ENCODE measurements at places on chromosomes 6 and 20.

GRCh38 chr6:73476723-73477122 is 15.2 kb downstream of the MTO1 start:
- no peak for ATAC-seq

- ATAC-seq, result no peak
These were observed 27.5 kb upstream of the SNRPC start for GRCh38 chr6:34729631-34730470.

GRCh38 chr6:81561731-81562130 is 190.8 kb downstream of the TENT5A start:
- no peak for ATAC-seq

DNA sequence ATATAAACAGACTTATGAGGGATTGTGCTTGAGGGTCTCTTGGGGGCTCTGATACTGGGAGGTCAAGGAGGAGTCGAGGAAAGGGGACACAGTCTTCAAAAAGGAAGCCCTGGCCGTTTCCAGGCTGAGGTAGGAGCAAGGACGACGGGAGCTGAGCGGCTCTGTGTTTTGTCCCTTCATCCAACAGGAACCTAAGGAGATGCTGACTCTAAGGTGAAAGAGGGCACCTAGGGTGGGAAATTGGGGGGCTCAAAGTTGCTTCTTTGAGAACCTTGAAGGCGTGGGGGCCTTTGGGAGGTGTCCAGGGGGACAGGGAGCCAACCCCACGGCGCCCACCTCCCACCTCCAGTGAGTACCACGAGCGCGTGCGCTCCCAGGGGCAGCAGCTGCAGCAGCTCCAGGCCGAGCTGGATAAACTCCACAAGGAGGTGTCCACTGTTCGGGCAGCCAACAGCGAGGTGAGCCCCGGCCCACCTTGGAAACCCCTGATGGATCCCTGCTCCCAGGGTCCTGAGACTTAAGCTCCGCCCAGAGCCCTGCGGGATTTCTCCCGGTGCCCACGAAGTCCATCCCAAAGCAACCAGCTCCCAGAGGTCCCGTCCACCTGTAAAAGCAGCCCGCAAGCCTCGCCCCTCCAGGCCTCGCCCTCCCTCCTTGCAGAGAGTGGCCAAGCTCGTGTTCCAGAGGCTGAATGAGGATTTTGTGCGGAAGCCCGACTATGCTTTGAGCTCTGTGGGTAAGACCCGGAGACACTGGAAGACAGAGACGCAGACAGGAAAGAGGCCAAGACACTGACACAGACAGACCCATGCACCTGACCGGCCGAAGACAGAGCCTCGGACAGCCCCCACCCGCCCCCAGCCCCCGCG is 2.9 kb downstream of the SPAG4 start:
- ATAC-seq, result no peak

GRCh38 chr20:9301129-9302090 is 213.0 kb upstream of the LAMP5 start:
- ATAC-seq, result peak; percentile 62

DNA sequence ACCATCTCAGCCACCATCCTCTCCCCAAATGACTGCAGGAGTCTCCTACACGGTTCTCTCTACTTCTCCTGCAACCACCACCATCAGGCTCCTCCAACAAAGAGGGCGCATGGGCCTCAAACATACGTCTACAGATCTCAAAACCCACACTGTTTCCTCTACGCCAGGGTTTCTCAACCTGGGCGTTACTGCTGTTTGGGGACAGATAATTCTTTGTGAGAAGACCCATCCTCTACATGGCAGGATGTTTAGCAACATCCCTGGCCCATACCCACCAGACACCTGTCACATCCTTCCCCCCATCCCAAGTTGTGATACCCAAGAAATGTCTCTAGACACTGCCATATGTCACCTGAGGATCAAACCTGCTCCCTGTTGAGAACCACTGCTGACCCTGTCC is 45.0 kb downstream of the ELMO2 start:
- ATAC-seq, result no peak

DNA sequence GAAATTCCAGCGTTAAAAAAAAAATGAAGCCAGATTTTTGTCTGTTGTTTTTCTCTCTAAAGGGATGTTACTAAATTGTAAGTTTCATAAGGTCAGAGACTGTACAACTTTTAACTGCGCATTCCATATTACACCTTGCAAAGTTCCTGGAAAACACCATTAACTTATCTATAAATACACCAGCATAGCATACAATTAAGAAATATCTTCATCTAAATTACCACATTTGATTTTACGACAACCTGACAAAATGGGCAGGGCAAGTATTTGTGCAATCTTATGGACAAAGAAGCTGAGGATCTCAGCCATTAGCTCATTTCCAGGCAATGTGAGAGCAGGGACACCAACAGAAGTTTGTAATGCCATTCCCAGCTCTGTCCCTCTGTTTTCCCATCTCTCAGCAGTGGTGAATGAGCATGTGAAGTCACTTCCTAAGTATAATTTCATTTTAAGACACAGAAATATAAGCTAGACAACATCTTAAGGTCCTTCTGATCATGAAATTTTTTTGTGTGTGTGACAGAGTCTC is 12.9 kb upstream of the GCM1 start:
- ATAC-seq, result no peak

- no peak for ATAC-seq
These were observed 246.5 kb downstream of the ERMARD start for GRCh38 chr6:169997930-169998218.

DNA sequence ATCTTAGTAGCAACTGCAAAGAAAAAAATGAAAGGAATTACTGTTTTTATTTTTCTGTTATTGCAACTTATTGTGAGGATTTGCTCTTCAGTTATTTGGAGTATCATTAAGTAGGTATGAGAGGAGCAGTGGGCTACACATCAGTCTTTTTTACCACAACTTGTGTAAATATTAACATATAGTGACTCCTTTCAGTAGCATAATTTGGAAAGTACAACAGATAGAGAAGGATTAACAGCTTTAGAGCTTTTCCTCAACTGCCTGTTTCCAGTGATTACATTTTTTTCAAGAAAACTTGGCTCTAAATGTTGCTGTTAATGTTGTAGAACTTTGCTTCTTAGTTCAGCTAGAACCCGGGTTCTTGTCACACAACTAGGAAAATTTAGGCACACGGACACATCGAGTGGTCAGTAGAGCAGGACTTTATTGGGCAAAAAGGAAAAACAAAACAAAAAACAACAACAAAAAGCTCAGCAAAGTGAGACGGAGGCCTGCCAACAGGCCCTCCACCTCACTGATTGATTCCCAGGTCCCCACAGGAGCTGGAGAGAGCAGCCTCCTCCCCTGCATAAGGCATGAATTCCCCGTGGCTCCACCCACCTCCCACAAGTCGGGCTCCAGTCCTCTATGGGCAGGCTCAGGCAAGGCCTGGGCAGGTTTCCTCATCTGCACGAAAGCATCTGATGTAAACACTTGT is 75.1 kb downstream of the ADGRG6 start:
- ATAC-seq, result no peak

DNA sequence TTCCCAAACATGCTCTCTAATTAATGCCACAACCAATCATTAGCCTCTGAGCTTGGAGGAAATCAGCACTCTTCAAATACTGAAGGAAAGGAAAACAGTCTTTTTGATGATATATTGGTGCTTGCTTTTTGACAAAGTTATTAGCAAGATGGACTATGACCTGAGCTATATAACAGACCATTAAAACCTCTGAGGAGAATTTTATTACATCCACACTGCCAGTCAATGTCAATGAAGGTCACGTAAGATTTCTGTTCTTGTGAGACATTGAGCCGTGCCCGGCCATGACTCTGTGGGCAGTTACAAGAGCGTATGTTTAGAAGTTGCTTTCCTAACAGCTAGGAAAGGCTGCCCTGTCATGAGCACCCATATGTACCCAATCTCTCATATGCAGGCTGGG is 659.0 kb downstream of the UTRN start:
- ATAC-seq, result no peak

- peak; percentile 61 for ATAC-seq
These were observed 57.6 kb upstream of the CCN6 start for GRCh38 chr6:111996144-111996865.

DNA sequence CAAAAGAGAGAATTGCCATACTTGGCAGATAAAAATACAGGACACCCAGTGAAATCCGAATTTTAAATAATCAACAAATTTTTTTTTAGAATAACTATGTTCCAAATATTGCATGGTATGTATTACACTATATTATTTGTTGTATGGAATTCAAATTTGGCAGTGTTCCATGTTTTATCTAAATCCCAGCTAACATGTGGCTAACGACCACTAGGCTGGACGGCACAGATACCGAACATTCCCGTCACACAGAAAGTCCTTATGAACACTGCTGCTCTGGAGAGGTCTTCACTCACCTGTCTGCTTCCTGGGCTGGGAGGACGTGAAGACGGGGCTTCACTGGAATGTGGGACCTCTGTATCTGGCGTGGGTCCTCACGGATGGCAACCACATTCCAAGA is 32.8 kb downstream of the SNX5 start:
- ATAC-seq, result no peak

- no peak for ATAC-seq
These were observed 40.7 kb downstream of the PYGB start for GRCh38 chr20:25288291-25289181.

DNA sequence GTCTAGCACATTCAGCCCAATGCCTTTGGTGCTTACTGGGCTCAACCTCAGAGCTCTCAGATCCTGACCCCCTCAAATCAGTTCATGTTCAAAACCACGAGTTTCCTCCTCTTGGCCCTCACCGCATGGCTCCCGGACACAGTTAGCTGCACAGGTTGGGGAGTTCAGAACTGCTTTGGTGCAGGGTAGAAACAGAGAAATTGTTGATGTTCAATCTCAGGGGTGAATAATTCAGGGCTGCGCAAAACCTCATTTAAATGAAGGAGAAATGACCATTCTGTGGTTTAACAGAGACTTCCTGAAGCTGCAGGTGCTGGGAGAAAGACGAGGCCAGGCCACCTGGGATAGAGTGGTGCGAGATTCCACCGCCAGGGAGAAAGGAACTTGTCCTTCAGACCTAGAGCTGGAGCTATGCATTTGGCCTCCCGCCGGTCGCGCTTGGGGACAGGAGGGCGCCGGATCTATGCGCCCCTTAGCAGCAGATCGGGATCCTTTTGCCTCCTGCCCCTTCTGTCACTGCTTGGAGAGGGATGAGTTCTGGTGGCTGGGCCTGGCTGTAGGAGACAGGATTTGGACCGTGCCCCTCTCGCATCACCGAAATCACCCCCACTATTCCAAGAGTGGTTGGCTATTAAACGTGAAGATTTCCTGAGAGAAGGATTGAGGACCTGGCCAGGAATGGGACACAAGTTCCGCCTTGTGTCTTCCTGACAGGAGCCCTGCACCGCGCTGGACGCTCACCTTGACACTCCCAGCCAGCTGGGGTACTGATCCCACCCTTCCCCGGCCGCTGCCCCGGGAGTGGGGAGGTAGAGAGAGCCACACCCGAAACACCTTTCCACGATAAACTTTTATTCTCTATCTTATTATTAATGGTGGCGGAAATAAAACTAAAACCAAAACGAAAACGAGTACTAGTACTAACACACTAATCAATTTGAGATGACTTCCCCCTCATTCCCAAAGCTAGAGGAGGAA is 767 bp upstream of the PAX1 start:
- ATAC-seq, result no peak

DNA sequence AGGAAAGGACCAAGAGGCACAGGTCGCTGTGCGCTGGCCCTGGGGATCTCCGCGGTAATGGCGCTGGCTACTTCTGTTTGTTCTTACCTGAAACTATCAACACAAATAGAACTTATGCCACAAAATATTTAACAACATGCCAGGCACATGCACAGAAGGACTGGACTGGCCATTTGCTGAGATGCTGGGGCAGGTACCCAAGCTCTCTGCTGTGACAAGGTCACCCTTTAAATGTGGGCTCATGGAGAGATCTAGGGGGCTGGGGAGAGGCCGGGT is 28.0 kb upstream of the PXDC1 start:
- no peak for ATAC-seq

DNA sequence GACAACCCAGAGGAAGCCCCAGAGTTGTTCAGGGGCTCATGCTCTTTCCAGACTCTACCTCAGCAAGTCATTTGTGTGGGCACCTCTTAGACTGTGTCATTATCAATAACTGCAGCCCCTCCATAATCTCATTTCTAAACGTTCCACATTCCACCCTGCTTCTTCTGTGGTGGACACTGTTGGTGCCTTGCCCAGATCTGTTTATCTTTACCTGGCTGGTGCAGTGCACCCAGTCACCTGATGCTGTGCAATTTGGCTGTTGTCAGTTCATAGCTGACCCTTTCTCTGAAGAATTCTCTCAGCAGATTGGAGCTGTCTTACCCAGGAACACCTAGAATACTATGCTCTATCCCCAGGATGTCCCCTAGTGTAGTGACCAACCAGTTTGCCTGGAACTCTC is 80.0 kb downstream of the ATRN start:
- no peak for ATAC-seq

- no peak for ATAC-seq
These were observed 9.3 kb downstream of the ROMO1 start for GRCh38 chr20:35708502-35708901.

DNA sequence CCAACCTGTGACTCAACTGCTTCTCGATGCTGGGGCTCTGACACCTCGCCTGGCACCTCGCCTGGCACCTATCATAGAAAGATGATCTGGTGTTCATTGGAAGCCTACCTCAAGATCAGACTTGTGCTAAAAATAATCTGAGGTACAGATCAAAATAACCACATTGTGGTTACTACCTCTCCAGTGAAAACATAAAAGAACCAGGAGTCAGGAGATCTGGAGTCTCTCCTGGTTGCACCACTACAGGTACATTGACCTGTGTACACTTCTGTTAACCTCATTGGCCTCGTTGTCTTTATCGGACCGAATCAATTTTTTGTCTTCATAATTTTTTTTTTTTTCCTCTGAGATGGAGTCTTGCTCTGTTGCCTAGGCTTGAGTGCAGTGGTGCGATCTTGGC is 695.9 kb downstream of the HDGFL1 start:
- ATAC-seq, result no peak

DNA sequence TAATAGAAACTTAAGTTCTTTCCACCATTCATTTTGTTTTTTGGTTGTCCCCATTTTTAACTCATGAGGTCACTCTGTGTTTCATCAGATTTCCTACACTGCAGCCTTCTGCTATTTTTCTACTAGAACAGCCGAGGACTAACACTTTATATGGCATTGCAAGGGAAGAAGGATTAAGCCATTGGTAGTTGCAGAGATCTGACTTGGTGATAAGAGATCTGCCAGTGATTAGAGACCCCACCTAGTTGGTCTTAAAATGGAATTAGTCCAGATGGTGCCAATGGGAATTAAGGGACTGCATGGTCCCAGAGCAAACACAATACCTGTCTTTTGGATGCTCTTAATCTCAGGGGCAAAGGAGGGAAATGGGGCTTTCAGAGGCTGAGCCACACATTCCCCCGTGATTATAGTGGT is 125.5 kb upstream of the TMEM170B start:
- no peak for ATAC-seq
